Psoas muscle (tissue), 8 donors: ENCODE measurements at places on chromosomes 4 and X. TPM values are rescaled to one million over a fixed set of nuclear protein-coding genes. Genes with fewer than 3 reads are reported as not detected.
A peak's percentile ranks its signal among the peaks of the same experiment; 100 is the strongest.

- no peak overlapping the region for H3K4me3 ChIP-seq
- no peak for DNase-seq
- no peaks in the 10 kb centered on the region for H3K36me3 ChIP-seq
- no peak overlapping the region for H3K27ac ChIP-seq
These were observed 118.1 kb upstream of the PRR32 start for GRCh38 chrX:126701380-126701779.

- peak; percentile 19 for DNase-seq
- H3K27ac ChIP-seq, result no peak overlapping the region
- H3K4me3 ChIP-seq, result no peak overlapping the region
- H3K27me3 ChIP-seq, result no peaks in the 10 kb centered on the region
- no peaks in the 10 kb centered on the region for H3K36me3 ChIP-seq
These were observed 43.1 kb downstream of the ADAMTS3 start for GRCh38 chr4:72525938-72526337.

DNA sequence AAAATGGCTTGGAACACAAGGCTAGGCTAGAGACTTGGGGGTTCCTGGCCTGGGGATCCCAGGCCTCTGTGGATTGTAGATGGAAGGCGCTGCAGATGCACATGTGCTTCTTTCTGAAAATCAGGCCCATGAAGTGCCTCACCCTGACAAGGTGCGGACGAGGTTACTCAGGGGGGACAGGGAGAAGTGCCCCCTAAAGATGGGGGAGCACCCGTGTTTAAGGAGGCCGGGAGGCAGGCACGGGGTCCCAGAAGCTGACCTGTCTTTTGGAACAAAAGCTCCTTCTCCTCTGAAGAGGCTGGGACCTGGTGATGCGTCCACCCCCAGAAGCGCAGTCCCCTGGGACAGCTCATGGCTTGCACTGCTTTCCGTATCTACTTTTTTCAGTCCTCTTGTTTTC, 2.4 kb downstream of the PDZD4 start:
- H3K36me3 ChIP-seq, result no peaks in the 10 kb centered on the region
- H3K4me1 ChIP-seq, result no peaks in the 10 kb centered on the region
- H3K4me3 ChIP-seq, result no peak overlapping the region

- no peaks in the 10 kb centered on the region for H3K36me3 ChIP-seq
- H3K4me3 ChIP-seq, result no peak overlapping the region
- no peaks in the 10 kb centered on the region for H3K27me3 ChIP-seq
- H3K4me1 ChIP-seq, result peaks cover 9% of the 10 kb centered on the region
These were observed 14.8 kb downstream of the CD38 start for GRCh38 chr4:15792974-15793373.

NDNF gene
- 3.0 TPM for polyA plus RNA-seq

- no peak for DNase-seq
- H3K4me1 ChIP-seq, result no peaks in the 10 kb centered on the region
- no peaks in the 10 kb centered on the region for H3K36me3 ChIP-seq
- peaks cover 15% of the 10 kb centered on the region for H3K27me3 ChIP-seq
These were observed 124.8 kb downstream of the ATG4A start for GRCh38 chrX:108216405-108216804.

DNA sequence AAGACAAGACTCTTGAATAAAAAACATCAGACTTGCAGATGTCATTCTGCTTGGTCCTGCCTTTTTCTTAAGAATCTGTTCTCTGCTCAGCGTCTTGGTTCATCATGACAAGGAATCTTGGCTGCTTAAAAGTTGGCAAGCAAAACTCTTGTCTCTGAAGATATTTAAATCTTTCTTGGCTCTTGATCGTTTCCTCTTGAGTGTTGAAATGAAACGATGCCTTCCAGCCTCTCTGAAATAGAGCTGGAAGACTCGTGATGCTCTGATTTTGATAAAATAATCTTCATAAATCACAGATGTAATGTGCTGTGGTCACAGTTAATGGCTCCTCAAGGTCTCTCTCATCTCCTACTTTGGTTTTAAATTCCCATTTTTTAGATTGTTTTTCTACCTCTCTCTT, 39.9 kb upstream of the TMEM192 start:
- H3K4me1 ChIP-seq, result no peaks in the 10 kb centered on the region
- no peaks in the 10 kb centered on the region for H3K36me3 ChIP-seq
- no peak for DNase-seq

GRCh38 chrX:11533199-11533651, 132.5 kb downstream of the ARHGAP6 start:
- H3K27ac ChIP-seq, result no peak overlapping the region
- DNase-seq, result no peak
- H3K36me3 ChIP-seq, result no peaks in the 10 kb centered on the region
- H3K4me3 ChIP-seq, result no peak overlapping the region

DNA sequence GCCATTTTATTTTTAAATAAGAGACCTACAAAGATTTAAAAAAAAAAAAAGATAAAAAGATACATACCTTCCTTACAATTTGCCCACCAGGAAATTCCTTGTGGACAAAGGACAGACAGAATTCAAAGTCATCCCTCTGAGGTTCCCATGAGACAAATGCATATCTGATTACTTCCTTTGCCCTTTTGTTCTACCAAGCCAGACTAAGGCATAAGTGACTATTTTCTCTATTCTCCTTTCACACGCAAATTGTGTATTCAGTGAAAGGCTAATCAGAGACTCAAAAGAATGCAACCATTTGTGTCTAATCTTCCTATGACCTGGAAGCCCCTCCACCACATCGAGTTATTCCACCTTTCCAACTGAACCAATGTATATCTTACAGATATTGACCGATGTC, 691.7 kb downstream of the FAM133A start:
- H3K4me1 ChIP-seq, result no peaks in the 10 kb centered on the region
- no peaks in the 10 kb centered on the region for H3K36me3 ChIP-seq
- no peak for DNase-seq
- H3K4me3 ChIP-seq, result no peak overlapping the region

GRCh38 chr4:41456559-41457101, 81.3 kb upstream of the LIMCH1 start:
- no peak overlapping the region for H3K27ac ChIP-seq
- no peaks in the 10 kb centered on the region for H3K36me3 ChIP-seq
- no peak for DNase-seq
- no peak overlapping the region for H3K4me3 ChIP-seq

DNA sequence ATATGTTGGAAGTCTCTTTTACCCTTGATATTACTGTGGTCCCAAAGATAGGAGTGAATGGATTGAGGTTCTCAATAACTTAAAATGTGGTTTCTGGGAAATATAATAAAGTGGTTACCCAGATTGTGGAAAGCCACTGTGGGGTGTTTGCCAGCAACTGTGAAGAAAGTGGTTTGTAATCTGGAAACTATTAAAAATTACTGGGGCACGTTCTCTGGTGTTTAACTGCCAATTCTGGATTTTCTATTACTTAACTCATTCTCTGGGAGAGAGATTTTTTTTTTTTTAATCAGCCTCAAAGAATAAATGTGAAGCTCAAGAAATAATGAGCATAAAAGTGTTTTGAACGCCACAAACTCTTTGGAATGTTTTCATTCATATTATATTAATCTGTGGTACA, 4.9 kb upstream of the CXCL6 start:
- H3K27me3 ChIP-seq, result no peaks in the 10 kb centered on the region
- no peaks in the 10 kb centered on the region for H3K36me3 ChIP-seq
- H3K4me3 ChIP-seq, result no peak overlapping the region

- no peak overlapping the region for H3K27ac ChIP-seq
- no peaks in the 10 kb centered on the region for H3K4me1 ChIP-seq
- DNase-seq, result no peak
- H3K27me3 ChIP-seq, result no peaks in the 10 kb centered on the region
- H3K4me3 ChIP-seq, result no peak overlapping the region
These were observed 19.9 kb downstream of the DGAT2L6 start for GRCh38 chrX:70196961-70197720.

DNA sequence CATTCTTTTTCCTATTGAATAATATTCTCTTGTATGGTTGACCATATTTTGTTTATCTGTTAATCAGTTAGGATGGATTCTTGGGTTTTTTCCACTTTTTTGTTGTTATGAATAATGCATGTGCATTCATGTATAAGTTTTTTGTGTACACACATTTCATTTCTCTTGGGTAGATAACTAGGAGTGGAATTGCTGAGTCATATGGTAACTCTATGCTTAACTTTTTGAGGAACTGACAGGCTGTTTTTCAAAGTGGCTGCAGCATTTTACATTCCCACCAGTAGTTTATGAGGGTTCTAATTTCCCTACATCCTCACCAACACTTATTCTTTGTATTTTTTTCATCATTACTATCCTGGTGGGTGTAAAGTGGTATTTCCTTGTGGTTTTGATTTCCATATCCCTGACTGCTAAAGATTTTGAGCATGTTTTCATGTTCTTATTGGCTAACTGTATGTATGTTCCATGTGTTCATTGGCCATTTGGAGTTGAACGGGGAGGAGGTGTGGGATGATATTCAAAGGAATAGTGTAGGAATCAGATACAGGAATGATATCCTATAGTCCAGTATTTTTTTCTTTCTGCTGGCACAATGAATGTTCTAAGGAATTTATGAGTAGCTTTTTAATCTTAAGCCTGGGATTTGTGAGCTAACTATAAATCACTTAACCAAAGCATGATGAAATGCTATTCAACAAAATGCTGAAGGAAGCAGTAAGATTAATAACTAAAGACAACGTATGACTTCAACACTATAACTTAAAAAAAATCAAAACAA, 114.3 kb downstream of the AMELX start:
- no peak for DNase-seq
- H3K4me3 ChIP-seq, result no peak overlapping the region
- no peak overlapping the region for H3K27ac ChIP-seq
- H3K4me1 ChIP-seq, result no peaks in the 10 kb centered on the region
- no peaks in the 10 kb centered on the region for H3K27me3 ChIP-seq
- H3K36me3 ChIP-seq, result no peaks in the 10 kb centered on the region

FGFBP2 gene
- polyA plus RNA-seq, result 0.21 TPM

DNA sequence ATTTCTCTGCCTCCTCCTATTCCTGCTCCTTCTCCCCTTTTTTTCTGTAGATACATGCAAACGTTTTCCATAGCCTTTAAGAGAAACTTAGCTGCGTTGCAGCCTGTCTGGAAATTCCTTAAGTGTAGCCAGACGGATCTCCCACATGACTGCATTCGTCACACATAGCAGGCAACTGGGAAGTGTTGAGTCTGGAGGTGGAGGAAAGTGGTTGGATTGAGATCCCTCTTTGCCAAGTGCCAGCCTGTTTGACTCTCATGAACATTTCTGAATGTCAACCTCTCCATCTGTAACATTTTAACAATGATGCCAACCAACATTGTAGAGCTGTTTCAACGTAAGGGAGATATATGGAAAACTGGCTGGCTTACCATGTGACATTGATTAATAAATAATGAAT, 45.1 kb upstream of the FAM9A start:
- no peak overlapping the region for H3K27ac ChIP-seq
- DNase-seq, result no peak
- H3K27me3 ChIP-seq, result no peaks in the 10 kb centered on the region
- no peaks in the 10 kb centered on the region for H3K36me3 ChIP-seq

DNA sequence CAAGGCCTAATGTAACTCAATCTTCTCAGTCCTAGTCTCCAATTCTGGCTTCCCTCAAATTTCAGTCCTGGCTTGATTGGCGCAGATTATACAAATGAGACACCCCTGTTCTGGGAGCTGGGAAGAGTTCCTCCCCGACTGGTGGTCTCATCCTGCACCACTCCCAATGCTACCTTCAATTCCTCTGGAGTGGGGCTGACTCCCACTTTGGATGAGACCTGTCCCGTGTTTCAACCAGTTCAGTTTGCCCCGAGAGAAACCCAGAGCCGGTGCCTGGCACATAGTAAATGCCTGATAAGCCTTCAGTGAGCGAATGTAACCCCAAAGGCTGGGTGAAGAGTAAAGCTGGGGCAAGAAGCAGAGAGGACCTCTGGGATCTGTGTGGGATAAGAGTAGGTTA, 4.0 kb upstream of the SYP start:
- H3K27ac ChIP-seq, result no peak overlapping the region
- H3K4me1 ChIP-seq, result no peaks in the 10 kb centered on the region
- no peaks in the 10 kb centered on the region for H3K36me3 ChIP-seq
- no peak overlapping the region for H3K4me3 ChIP-seq
- no peaks in the 10 kb centered on the region for H3K27me3 ChIP-seq
- no peak for DNase-seq

- no peaks in the 10 kb centered on the region for H3K27me3 ChIP-seq
- no peaks in the 10 kb centered on the region for H3K36me3 ChIP-seq
- no peak overlapping the region for H3K4me3 ChIP-seq
- DNase-seq, result no peak
- H3K27ac ChIP-seq, result no peak overlapping the region
These were observed 86.7 kb upstream of the TRIM2 start for GRCh38 chr4:153117554-153117953.

DNA sequence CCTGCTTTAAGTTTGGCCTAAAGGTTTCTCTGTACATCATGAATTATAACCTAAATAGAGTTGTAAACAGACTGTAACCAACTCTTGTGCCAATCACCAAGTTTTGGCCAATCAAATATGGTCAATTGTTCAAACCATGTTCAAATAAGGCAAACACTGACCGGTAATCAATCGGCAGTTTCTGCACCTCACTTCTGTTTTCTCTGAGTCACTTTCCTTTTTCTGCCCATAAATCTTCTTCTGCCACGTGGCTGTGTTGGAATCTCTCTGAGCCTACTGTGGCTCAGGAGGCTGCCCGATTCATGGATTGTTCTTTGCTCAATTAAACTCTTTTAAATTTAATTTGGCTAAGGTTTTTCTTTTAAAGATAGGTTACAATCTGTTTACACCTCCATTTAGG, 16.5 kb upstream of the ENPP6 start:
- no peak overlapping the region for H3K4me3 ChIP-seq
- no peak overlapping the region for H3K27ac ChIP-seq
- no peak for DNase-seq
- no peaks in the 10 kb centered on the region for H3K36me3 ChIP-seq

DNA sequence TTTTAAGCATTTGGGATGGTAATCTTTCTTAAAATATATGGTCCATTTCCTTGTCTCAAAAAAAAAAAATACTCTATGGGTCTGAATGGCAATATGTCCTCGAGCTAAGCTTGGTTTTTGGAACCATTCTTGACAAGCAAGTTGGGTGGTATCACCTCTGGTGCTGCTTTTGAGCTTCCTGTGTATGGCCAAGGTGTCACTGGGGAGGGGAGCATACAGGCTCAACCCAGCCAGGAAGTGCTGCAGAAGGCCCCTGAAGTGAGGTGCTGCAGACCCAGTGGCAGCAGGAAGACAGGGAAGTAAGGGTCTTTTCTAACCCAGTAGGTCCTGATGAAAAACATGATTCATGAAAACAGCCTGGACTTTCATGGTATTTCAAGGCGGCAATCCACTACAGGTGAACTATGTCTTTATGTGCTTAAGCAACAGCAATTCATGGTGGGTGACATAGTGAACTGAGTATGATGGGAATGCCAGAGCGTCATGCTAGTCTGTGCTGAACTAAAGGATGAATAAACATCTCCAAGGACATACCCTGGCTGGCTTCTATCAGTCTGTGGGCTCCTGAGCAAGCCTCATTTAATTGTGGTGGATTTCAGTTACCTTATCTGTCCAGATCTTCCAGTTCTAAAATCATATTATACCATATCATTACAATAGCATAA, 15.1 kb downstream of the TRAPPC2 start:
- H3K4me3 ChIP-seq, result no peak overlapping the region
- no peak for DNase-seq
- H3K4me1 ChIP-seq, result peaks cover 13% of the 10 kb centered on the region
- H3K27ac ChIP-seq, result peak overlapping the region; percentile 76
- no peaks in the 10 kb centered on the region for H3K27me3 ChIP-seq

- no peaks in the 10 kb centered on the region for H3K4me1 ChIP-seq
- H3K4me3 ChIP-seq, result no peak overlapping the region
- H3K27ac ChIP-seq, result peak overlapping the region; percentile 4
- no peak for DNase-seq
- H3K36me3 ChIP-seq, result peaks cover 2% of the 10 kb centered on the region
These were observed 66.9 kb upstream of the MMAA start for GRCh38 chr4:145552181-145552822.
